ENCODE measurements at places on chromosomes 5 and 9.
A peak's percentile ranks its signal among the peaks of the same experiment; 100 is the strongest.

DNA sequence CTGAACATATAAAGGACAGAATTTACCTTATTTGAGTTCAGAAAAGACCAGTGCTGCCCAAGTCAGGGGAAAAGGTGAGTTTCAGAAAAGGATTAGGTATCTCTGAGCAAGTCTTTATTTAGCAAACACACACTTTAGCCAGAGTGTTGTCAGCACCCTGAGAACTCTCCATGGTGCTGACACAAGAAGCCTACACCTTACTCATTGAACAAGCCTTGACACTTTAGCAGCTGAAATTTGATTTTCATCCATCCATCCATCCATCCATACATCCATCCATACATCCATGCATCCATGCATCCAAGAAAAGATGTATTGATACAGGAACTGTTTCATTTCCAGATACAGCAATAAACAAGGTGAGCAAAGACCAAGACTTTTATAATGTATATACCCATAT lies 311.2 kb downstream of the TRIM32 start:
- no peak overlapping the region for H3K27ac ChIP-seq
- H3K4me3 ChIP-seq: no peak overlapping the region
- no peaks in the 10 kb centered on the region for H3K27me3 ChIP-seq
- no peak for DNase-seq
- no peaks in the 10 kb centered on the region for H3K36me3 ChIP-seq

GRCh38 chr5:77633207-77633675 lies 5.3 kb downstream of the OTP start:
- H3K4me3 ChIP-seq: no peak overlapping the region
- DNase-seq: no peak
- H3K36me3 ChIP-seq: peaks cover 22% of the 10 kb centered on the region
- H3K4me1 ChIP-seq: peaks cover 28% of the 10 kb centered on the region
- no peak overlapping the region for H3K27ac ChIP-seq

- no peak overlapping the region for H3K27ac ChIP-seq
- peaks cover 33% of the 10 kb centered on the region for H3K27me3 ChIP-seq
- peaks cover 4% of the 10 kb centered on the region for H3K4me1 ChIP-seq
- H3K4me3 ChIP-seq: no peak overlapping the region
- peak; percentile 67 for DNase-seq
These were observed 20.6 kb downstream of the TPPP start for GRCh38 chr5:672329-673160.

DNA sequence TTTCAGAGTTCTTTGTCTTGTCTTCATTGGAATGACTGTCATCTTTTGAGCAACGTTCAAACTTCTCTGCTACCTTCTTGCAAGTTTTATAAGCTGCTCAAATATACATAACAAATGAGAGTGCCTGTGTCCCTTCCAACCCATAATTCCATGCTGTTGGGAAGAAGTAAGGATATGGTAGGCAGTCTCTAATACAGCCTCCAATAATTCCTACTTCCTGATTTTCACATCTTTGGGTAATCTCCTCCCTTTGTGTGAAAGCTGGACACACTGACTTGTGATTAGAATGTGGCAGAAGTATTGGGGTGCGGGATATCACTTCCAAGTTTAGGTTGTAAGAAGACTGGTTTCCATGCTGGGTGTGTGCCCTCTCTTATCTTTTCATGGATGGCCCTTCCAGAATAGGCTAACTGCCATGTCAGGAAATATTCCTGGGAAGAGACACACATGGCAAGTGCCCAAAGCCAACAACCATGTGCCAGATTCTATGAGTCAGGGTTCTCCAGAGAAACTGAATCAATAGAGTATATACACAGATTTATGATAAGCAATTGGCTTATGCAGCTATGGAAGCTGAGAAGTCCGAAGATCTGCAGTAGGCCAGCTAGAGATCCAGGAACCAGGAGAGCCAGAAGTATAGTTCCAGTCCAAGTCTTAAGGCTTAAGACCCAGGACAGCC lies 531.3 kb downstream of the NTRK2 start:
- no peak overlapping the region for H3K27ac ChIP-seq
- no peak overlapping the region for H3K4me3 ChIP-seq
- no peaks in the 10 kb centered on the region for H3K27me3 ChIP-seq
- H3K4me1 ChIP-seq: no peaks in the 10 kb centered on the region
- no peaks in the 10 kb centered on the region for H3K36me3 ChIP-seq

DNA sequence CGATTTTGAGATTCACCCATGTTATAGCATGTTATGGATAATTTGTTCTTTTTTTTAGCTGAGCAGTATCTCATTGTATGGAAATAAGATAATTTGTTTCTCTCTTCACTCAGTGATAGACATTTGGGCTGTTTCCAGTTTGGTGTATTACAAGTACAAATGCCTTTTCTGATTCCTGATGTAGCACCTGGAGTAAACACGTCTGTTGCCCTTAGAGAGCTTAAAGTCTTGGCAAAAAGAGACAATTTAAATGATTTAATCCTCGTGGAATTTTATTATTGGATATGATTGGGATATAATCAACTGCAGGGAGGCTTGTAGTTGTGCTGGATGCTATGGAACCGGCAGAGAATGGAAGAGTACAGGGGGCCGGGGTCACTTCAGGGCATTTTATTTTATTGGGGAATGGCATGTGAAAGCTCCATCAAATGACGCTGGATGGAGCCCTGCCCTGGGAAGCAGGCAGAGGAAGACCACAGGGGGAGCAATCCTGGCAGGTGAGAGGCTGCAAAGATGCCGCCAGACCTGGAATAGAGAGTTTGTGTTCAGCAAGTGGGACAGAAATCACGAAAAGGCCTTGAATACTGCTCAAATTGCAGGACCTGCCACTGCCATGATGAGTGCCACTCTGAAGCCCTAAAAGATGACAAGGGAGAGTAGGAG lies 31.0 kb upstream of the TGFBI start:
- DNase-seq: no peak
- no peak overlapping the region for H3K27ac ChIP-seq
- H3K4me1 ChIP-seq: no peaks in the 10 kb centered on the region
- H3K36me3 ChIP-seq: no peaks in the 10 kb centered on the region

- no peak for DNase-seq
- no peak overlapping the region for H3K4me3 ChIP-seq
- H3K36me3 ChIP-seq: peaks cover 29% of the 10 kb centered on the region
These were observed 75.3 kb upstream of the IL12B start for GRCh38 chr5:159405611-159406031.

DNA sequence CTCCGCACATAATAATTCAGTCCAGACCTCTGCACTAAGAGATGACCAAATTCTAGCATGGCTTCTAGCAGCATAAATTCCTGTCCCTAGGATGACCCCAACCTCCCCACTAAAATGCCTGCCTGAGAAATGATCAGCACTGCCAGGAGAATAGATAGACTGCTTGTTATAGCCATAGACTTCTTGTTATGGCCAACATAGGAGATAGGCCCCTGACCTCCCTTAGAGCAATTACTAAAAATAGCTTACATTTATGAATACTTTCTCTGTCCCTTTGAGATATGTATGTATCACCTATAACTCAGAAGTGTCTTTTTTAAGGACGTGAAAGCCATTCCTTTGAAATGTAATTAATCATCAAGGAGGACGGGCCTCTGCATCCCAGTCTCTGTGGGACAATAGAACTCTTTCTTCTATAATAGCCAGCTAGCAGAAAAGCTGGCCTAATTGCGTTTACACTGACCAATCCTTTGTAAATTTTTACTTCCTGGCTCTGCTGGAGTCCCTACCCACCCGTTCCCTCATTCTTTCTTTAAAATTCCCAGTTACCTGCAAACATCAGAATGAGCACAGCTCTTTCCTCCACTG lies 1002.7 kb downstream of the CDH18 start:
- no peaks in the 10 kb centered on the region for H3K4me1 ChIP-seq
- H3K27me3 ChIP-seq: no peaks in the 10 kb centered on the region
- H3K27ac ChIP-seq: no peak overlapping the region

- H3K4me1 ChIP-seq: peaks cover 58% of the 10 kb centered on the region
- H3K4me3 ChIP-seq: peak overlapping the region; percentile 89
- H3K27me3 ChIP-seq: peaks cover 13% of the 10 kb centered on the region
These were observed 9.6 kb upstream of the AKNA start for GRCh38 chr9:114397219-114397847.
